ENCODE measurements at places on chromosomes 2 and 18.

GRCh38 chr2:152093464-152093863, 5.4 kb downstream of the CACNB4 start:
- no peak for DNase-seq

DNA sequence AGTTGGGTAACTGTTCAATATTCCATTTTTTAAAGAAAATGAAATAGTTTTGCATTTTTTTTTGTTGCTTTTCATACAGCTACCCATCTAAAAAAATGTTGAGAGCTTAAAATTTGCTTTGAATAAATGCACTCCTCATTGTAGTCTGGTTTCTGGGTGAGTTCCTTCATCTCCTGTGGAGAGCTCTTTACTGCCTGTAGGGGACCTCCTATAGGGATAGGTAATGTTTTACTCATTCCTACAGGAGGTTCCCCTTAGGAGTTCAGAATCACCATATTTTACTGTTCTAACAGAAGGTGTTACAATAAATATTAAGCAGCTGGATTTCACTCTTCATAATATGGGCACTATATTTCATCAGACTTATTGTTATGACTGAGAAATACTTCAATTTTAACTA, 947.3 kb upstream of the CRIM1 start:
- DNase-seq = no peak

DNA sequence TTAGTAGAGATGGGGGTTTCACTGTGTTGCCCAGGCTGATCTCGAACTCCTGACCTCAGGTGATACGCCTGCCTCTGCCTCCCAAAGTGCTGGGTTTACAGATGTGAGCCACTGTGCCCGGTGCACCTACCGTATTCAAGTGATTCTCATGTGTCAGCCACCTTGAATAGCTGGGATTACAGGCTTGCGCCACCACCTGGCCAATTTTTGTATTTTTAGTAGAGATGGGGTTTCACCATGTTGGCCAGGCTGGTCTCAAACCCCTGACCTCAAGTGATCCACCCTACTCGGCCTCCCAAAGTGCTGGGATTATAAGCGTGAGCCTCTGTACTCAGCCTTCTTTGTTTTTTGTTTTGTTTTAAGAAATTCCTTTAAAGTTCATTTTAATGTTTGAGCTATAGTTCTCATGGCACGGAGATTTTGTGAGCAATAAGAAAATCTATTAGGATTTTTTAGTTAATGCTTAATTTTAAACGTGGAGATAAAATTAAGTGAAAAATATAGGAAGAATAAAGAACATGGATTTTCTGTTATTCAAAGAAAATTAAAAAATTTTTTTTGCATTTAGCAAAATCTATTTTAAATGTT, 242.6 kb downstream of the PHLPP1 start:
- DNase-seq = peak; percentile 28

- no peak for DNase-seq
Observed at GRCh38 chr2:191690327-191690726, 12.4 kb downstream of the NABP1 start.

- DNase-seq = peak; percentile 71
Observed at GRCh38 chr18:79681484-79682387, 2.1 kb downstream of the CTDP1 start.

DNA sequence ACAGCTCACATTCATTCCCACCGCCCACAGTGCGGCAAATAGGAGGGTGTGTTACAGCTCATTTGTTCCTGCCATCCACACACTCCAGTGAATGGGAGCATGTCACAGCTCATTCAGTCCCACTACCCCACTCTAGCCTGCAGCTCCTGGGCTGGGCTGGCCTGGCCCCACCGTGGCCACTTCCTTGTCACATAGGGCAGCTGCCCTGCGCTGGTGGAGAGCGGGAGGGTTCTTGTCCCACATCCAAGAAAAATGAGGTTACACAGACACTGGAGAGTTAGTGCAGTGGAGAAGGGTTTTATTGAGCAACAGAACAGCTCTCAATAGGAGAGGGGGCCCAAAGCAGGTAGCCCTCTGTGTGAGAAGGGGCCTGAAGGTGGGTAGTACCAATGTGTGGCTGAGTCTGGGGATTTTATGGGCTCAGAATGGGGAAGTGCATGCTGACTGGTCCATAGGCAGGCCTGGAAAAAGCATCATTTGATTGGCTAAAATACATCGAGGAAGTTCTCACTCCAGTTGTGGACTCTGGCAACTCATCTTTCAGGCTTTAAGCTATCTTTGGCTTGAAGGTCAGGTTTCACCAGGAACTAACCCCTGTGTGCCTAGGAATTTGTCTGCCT, 249.7 kb downstream of the ETAA1 start:
- DNase-seq = no peak

GRCh38 chr2:17079262-17079661, 413.6 kb upstream of the CYRIA start:
- no peak for DNase-seq

DNA sequence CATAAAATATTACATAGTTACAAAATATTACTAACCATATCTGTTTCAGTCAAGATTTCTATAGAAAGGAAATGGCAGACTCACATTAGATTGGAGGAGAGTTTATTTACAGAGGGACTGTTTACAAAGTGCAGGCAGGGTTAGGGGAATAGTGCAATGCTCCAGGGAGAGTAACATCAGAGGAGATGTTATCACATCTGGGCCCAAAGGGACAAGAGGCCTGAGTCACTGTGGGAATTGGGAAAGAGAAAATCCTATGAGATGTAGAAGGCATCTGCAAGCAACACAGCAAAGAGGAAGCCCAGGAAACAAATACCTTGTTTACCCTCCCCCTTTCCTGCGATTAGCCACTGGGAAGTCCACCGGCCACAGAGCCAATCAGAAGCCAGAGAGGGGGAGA, 227.3 kb upstream of the TANK start:
- no peak for DNase-seq
